ENCODE measurements at places on chromosomes 3 and 15.

- no peak for DNase-seq
Measured at GRCh38 chr15:56094171-56094570, 100.8 kb upstream of the NEDD4 start.

- no peak for DNase-seq
Measured at GRCh38 chr3:158765518-158766205, 33.4 kb upstream of the RARRES1 start.

GRCh38 chr3:104149154-104149553 is 1217.6 kb upstream of the ALCAM start:
- DNase-seq, result no peak

GRCh38 chr3:114666623-114667022 is 372.8 kb downstream of the TIGIT start:
- DNase-seq, result no peak

- DNase-seq, result no peak
Measured at GRCh38 chr3:171113716-171114115, 87.2 kb upstream of the SLC2A2 start.

GRCh38 chr15:76239786-76240185 is 71.5 kb downstream of the ETFA start:
- DNase-seq, result no peak

DNA sequence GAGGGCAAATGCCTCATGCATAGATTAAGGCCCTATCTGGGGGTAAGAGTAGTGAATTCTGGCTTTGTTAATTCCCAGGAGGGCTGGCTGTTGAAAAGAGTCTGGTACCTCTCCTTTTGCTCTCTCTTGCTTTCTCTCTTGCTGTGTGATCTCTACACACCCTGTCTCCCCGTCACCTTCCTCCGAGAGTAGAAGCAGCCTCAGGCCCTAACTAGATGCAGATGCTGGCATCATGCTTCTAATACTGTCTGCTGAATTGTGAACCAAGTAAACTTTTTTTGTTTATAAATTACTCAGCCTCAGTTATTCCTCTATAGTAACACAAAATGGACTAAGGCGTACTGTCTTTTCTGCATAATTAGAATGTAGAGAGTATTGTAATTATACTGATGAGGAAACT is 908.1 kb downstream of the DIPK2A start:
- no peak for DNase-seq

- no peak for DNase-seq
Measured at GRCh38 chr3:196947136-196947859, 5.0 kb upstream of the NCBP2 start.

DNA sequence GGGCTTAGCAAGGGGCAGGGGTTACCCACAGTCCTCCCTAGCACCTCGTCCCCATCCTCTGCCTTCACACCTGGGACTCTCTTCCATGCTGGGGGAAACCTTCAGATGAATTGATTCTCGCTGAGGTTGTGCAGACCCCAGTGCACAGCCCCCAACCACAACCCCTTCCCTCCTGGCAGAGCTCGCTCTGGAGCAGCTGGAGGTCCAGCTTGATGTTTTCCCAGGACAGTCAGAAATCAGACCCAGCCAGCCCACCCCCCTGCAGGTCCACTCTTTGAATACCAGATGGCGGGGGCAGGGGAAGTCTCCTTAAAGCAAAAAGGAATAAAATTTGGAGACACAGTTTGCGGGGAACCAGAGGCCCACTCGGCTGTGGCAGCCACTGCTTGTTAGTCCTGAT is 234.4 kb downstream of the XXYLT1 start:
- DNase-seq, result no peak

- DNase-seq, result no peak
Measured at GRCh38 chr3:150447084-150447483, 39.0 kb downstream of the TSC22D2 start.

DNA sequence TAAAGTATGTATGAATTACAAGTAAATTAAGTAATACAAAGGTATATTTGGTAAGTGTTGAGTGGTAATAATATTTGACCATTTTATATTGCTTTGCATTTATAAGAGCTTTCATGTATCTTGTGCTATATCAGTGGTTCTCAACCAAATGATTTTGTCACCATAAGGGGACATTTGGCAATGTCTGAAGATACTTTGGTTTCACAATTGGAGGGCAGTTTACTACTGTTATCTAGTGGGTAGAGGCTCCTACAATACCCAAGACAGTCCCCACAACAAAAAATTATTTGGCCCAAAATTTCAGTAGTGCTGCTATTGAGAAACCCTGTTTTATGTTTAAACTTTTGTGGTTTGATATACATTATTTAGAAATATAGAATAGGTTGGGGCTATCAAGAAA is 14.6 kb downstream of the TRPC1 start:
- no peak for DNase-seq
